Suprapubic skin (tissue), 4 donors: ENCODE measurements at places on chromosomes 2 and 18.

- DNase-seq: no peak
Measured at GRCh38 chr2:62477573-62477972, 28.4 kb downstream of the TMEM17 start.

- peak; percentile 56 for DNase-seq
Measured at GRCh38 chr2:231926761-231927565, 767 bp upstream of the NPPC start.

GRCh38 chr18:11736656-11737055 lies 47.6 kb downstream of the GNAL start:
- no peak for DNase-seq

DNA sequence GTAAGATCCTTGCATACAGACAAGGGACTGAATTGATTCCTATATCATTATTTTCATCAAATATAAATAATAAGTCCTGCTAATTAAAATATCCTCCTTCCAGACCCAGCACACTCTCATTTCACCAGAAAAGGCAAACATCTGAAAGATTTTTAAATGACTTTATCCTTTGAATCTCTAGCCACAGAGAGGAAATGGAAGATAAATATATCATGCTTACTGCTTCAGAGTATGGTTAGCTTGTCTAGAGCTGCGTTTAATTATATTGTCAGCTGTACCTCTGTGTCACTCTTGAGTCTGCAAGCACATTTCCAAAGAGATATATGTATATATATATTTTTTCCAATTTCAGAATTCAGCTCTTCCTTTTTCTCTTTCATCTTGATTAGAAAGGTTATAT lies 232.7 kb downstream of the TRIB2 start:
- no peak for DNase-seq

DNA sequence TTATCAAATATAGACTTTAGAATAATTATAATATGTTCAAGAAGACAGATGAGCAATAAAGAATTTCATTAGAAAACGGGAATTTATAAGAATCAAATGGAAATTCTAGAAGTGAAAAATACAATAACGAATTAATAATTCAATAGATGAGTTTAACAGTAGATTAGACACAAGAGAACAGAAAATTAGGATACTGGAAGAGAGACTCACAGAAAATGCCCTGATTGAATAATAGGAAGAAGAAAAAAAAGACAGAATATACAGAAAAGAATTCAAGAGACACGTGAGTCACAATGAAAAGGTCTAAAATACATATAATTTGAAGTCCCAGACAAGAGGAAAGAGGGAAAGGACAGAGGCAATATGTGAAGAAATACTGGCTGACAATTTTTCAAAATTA lies 354.7 kb downstream of the CLIP4 start:
- DNase-seq: no peak

DNA sequence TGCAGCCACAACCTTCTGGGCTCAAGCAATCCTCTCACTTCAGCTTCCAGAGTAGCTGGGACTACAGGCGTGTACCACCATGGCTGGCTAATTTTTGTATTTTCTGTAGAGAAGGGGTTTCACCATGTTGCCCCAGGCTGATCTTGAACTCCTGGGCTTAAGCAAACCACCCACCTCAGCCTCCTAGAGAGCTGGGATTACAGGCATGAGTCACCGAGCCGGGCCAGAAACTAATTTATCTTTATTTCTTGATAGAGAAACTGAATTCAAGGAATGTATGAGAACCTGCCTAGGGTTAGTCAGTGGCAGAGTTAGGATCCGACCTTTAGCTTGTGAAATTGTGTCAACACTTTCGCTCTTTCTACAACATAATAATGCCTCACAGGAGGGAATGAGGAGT lies 19.3 kb upstream of the ITGAV start:
- DNase-seq: no peak

DNA sequence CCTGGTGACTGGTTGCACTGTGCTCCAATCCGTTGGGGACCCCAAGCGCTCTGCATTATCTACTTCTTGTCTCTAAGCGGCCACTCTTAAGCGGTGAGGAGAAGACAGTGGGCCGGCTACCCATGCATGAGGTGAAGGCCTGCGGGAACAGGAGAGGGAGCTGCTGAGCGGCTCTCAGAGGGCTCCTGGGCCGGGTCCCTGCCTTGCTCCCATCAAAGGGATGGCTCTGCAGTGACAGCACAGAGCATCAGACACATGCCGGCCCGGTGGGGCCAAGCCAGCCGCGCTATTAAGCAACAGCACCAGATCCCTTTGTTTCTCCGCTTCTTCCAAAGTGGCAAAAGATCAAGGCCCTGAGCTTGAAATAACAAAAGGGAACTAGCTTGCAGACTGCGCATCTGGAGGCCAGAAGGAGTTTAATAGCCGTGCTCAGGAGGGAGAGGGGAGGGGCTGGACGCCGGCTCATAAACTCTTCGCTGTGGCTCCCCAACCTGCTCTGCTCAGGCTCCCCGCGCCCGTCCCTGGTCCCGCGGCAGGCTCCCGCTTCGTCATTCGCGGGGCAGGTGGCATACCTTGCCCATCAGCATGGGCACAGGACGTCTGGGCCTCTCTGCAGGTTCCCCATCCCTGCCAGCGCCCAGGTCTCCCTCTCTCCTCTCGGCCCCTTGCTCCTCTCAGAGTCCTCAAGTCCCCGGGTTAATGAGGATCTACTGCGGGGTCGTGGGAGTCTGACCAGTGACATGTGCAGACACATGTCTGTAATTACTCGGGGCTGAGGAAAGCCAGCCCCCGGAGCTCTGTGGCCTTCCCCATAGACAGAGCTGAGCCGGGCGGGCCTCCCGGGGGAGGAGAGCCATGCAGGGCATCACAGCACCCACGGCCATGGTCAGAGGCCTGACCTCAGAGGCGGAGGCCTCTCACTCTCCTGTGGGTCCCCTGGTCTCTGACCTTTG lies 96.7 kb downstream of the ASB1 start:
- DNase-seq: peak; percentile 91

GRCh38 chr2:15986068-15986560 lies 45.8 kb downstream of the MYCN start:
- no peak for DNase-seq

DNA sequence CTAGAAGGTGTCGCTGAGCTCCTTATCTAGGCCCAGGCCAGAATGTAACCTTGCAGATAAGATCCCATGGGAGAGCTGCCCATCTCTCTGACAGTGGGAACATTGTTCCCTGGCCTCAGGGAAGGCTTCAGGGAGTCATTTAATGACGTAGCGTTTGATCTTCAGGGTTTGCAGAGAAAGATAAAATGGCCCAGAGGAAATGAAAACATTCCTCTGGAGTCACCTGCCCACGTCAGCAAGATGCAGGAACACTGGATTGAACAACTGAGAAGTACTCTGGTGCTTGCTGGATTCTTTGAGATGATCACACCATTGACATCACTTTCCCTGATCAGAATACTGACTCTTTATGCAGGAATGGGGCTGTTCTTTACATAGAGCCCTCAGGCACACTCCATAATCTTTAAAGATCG lies 51.6 kb downstream of the MAPK4 start:
- DNase-seq: no peak

- DNase-seq: no peak
Measured at GRCh38 chr2:79219383-79219988, 59.9 kb upstream of the REG3A start.

DNA sequence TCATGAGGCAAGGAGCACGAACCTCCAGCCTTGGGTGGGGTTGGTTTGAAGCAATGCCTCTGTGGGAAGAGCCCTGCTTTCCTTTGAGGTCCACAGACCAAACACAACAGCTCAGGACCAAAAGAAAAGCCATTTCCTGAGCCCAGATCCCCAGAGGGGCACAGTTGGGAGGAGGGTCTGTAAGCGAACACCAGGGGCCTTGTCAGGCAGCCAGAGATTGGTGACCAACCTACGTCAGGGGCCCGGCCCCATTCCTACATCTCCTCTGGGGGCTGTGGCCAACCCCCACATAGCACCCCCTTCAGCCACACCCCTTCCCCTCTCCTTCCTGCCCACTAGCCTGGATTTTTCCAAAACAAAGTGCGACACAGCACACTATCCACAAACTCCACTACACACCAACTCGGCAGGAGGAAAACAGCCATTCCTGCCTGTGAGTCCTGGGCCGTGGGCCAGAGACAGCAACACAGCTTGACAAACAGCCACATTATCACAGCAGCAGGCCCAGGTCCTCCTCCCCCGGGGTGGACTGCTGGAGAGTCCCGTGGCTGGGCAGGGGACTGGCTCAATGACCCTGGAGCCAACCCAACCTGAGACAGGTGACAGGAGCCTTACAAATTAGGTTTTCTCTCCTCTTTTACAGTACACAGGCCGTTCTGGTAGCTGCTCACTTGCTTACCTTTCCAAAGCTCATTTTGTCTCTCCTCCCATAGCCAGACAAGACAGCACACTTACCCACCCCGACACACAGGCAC lies 98.8 kb downstream of the TNS1 start:
- DNase-seq: peak; percentile 88

DNA sequence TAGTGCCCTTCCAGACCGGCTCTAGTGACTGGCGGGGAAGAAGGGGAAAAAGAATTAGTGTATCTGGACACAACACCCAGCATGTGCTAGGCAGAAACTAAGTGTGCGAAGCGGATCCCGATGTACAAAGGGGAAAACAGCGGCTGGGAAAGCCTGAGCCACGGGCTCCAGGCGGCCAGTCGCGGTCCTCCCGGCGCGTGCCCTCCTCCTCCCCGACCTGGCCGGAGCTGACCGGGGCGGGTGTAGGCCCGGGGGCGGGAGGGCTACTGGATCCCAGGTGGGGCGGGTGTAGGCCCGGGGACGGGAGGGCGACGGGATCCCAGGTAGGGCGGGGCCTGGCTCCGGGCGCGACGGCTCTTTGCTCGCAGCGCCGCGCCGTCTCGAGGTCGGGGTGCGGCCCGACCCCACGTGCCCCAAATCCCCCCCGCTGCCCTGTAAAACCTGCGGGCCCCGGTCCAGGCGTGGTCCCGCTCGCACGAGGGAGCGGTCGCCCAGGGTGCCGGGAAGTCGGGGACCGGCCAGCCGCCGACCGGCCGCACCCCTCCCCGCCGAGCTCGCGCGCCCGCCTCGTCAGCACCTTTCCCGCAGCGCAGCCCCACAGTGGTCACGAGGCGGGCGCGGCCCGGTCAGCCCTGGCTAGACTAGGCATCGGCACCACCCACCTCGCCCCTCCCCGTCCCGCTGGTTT lies 48.8 kb downstream of the C2orf42 start:
- no peak for DNase-seq

GRCh38 chr2:149410701-149411484 lies 80.5 kb downstream of the LYPD6 start:
- DNase-seq: no peak

GRCh38 chr2:74349889-74350288 lies 6.7 kb upstream of the SLC4A5 start:
- no peak for DNase-seq

- no peak for DNase-seq
Measured at GRCh38 chr2:172225786-172226185, 123.1 kb upstream of the DLX2 start.

DNA sequence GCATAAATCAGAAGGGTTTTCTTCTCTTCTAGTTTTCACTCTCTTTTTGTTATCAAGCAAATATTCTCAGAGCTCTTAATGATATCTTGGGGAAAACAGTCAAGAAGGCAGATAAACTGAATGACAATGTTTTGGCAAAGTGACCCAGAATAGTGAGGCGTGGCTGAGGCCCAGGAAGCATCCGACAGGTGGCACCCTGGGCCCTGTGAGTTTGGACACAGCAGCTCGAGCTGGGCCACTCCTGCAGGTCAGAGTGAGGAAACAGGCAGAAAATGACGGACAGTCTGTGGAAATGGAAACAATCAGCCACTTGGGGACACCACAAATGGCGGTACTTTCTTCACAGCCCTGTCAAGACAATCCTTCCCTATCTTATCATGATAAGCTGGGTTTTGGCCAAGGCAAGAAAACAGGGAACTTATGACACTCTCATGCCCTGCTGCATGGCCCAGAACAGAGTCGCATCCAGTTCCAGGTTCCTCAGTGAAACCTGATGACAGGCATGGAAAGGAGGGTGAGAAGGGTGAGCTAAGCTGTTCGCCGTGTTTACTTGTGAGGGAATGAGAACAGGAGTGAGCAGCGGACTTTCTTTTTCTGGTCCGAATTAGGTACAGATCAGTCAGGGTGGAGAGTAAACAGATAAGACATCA lies 32.1 kb downstream of the MRPL44 start:
- no peak for DNase-seq

DNA sequence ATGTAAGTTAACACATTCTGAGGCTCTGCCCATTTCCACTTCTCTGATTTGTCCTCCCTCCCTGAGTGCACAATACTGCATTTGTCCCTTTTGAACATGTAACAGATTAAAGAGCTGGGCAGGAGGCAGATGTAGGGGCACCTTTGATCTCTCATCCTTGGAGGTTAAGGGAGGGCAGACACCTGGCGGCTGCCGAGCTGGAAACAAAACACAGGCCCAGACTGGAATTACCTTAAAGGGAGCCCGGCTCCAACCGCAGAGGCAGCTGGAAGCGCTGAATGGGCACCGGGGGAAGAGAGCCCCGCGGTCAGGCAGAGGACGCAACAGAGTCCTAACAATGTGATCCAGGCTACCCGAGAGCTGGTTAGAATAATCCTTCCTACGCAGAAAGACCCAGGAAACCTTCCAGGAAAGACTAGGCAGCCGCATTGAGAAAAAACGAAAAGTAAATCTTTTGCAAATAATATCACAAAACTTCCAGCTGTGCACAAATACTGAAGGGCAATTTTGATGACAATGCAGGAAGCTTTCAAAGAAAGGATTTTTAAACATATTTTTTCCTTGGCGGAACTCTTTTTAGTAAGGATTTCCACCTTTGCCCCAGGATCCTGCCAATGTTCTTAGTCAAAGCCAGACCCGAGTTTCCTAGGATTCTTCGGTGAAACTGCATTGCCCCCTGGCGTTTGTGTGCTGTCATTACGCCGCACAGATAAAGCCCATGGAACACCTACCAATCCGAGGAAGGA lies 216.0 kb downstream of the TGIF1 start:
- DNase-seq: peak; percentile 88

DNA sequence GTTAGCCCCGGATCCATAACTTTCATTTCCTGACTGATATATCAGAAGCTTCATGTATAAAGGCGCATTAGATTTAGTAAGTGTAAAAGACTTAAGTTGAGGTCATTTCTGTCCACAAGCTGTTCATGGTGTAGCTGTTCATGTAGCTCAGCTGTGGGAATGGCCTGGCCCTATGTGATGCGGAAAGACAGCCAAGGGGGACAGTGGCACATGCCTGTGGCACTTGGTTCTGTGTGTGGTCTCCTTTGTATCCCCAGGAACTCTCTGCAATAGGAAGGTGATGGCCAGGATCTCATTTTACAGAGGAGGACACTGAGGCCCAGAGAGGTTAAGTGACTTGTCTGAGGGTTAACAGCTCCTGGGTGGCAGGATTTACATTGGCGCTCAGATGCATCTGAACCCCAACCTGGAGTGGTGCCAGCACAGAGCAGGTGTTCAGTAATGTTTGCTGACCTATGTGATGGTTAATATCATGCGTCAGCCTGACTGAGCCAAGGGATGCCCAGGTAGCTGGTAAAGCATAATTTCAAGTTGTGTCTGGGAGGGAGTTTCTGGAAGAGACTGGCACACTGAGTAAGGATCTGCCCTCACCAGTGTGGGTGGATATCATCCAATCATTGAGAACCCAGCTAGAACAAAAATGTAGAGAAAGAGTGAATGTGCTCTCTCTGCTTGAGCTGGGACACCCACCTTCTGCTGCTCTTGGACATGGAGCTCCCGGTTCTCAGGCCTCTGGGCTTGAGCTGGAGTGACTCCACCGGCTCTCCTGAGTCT lies 25.4 kb downstream of the HPCAL1 start:
- no peak for DNase-seq
